ENCODE measurements at places on chromosomes 11 and 22. TPM values are rescaled to one million over a fixed set of nuclear protein-coding genes. Genes with fewer than 3 reads are reported as not detected.

Gene FOLR3
- not detected for total RNA-seq

Gene MUC5AC
- total RNA-seq, result not detected

Gene TRIM48
- not detected for total RNA-seq

Gene TREH
- not detected for total RNA-seq

Gene NRXN2
- 50.4 TPM for total RNA-seq

Gene LRRC10B
- not detected for total RNA-seq

Gene UPK3A
- total RNA-seq, result not detected

Gene EHD1
- total RNA-seq, result 73.5 TPM

DNA sequence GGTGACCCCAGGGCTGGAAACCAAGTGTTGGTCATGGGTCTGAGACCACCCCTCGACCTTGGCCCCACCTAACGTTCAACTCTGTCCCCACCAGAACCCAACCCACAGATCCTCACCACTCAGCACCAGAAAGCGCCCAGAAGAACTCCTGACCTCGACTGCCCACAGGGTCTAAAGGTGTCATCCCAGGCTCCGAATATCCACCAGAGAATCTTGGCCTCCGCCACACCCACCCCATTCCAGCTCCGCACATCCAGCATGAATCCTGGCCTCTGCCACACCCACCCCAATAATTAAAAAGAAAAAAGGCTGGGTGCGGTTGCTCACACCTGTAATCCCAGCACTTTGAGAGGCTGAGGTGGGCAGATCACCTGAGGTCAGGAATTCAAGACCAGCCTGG, 1.3 kb downstream of the CERK start:
- DNase-seq, result no peak

GRCh38 chr11:12448131-12448939, 71.0 kb downstream of the PARVA start:
- DNase-seq, result peak; percentile 82

- peak; percentile 91 for DNase-seq
These were observed 67.9 kb downstream of the YAP1 start for GRCh38 chr11:102177974-102178631.

DNA sequence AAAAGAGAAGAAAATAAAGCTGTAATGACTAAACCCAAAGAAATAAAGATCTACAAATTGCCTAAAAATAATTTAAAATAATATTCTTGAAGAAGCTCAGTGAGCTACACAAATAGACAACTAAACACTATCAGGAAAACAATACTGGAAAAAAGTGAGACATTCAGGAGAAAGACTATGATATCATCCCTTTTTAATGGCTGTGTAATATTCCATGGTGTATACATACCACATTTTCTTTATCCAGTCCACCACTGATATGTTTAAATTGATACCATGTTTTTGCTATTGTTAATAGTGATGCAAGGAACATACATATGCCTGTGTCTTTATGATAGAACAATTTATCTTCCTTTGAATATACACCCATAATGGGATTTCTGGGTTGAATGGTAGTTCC, 13.1 kb upstream of the OR6T1 start:
- DNase-seq, result no peak

DNA sequence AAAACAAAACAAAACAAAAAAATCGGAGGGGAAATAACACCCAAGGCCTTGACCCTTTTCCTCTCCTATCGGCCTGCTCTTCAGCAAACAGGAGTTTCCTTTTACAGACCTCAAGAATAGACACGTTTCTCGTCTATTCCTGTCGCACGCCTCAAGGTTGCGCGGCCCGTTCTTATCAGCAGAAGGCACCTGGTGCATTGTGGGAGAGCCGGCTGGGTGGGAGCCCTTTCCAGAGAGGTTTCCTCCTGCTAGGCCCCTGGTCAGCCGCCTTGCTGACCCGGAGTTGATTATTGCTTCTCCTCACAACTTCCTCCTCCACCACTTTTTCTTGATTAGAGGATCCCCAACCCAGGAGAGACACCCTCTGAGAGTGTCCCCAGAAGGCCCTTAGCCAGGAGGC, 497.3 kb downstream of the MIAT start:
- no peak for DNase-seq

GRCh38 chr11:64868904-64869570, 9.4 kb downstream of the EHD1 start:
- DNase-seq, result peak; percentile 99

- DNase-seq, result peak; percentile 82
These were observed 12.5 kb downstream of the OR5B3 start for GRCh38 chr11:58394195-58394594.

- DNase-seq, result no peak
These were observed 10.2 kb downstream of the KCNJ4 start for GRCh38 chr22:38444783-38445182.

- no peak for DNase-seq
These were observed 19.8 kb downstream of the LRP4 start for GRCh38 chr11:46898396-46899095.

- DNase-seq, result peak; percentile 5
These were observed 228.2 kb upstream of the ZC3H12C start for GRCh38 chr11:109864834-109865547.

DNA sequence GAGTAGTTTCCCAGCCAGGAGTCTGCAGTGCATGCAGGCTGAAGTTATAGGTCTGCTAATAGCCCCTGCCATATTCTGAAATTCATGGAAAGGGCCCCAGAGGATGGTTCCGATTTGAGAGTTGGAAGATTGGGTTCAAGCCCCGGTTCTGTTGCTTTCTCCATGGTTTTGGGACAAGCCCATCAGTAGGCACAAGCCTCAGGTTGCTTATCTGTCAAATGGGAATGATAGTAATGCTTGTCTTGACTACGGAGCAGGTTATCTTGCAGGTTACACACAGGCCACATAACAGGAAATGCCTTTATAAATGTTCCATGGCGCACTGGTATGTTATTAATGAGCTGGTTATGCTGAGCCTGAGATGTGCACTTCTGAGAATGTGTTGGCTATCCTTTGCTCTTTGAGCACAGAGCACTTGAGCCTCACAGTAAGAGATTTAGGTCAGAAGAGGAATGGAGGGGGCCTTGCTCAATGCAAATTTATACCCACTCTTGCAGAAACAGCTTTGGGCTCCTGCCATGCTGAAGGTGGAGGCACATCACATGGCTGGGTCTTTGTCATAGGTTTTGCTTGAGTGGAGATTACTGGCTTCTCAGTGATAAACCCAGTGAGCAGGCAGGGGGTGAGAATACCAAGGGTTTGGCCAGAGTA, 47.1 kb downstream of the ZNRF3 start:
- no peak for DNase-seq

DNA sequence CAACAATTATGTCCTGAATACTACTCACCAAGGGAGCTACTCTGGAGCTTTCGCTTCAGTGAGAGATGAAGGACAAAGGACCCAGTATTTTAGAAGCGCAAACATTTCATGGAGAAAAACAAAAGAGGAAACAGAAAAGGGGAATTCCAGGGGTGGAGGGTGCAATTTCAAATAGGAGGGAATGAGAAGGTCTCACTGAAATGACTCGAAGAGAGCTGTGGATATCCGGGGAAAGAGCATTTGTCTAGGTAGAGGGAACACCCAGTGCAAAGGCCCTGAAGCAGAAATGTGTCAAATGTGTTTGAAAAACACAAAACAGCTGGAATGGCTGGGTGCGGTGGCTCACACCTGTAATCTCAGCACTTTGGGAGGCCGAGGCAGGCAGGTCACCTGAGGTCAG, 2.4 kb downstream of the RPS19BP1 start:
- DNase-seq, result no peak

DNA sequence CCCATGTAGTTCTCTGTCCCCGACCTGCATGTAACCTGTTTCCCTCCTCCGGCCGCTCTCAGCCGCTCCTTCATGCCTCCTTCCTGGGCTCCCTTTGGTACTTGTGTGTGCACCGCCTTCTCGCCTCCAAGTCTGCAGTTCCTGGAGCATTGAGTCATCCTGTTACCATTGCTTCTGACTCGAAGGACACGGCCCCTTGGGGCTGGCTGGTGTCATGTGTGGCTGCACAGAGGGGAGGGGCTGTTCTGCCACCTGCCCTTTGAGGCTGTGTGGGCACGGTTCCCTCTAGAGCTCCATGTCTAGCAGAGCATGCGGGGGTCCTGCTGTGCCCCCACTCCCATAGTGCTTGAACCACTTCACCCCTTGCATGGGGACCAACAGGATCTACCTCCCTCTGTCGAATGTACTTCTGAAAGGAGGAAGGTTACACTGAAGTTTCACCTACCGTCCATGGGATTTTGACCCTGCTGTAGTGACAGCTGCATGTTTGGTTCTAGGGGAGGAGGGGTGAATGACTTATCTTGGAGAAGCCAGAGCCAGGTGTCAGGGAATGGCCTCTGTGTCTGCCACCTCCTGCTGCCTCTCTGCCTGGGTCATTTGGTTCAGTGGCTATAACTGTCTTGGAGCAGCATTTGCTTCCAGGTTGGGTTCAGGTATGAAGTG, 39.6 kb downstream of the BCR start:
- peak; percentile 41 for DNase-seq

DNA sequence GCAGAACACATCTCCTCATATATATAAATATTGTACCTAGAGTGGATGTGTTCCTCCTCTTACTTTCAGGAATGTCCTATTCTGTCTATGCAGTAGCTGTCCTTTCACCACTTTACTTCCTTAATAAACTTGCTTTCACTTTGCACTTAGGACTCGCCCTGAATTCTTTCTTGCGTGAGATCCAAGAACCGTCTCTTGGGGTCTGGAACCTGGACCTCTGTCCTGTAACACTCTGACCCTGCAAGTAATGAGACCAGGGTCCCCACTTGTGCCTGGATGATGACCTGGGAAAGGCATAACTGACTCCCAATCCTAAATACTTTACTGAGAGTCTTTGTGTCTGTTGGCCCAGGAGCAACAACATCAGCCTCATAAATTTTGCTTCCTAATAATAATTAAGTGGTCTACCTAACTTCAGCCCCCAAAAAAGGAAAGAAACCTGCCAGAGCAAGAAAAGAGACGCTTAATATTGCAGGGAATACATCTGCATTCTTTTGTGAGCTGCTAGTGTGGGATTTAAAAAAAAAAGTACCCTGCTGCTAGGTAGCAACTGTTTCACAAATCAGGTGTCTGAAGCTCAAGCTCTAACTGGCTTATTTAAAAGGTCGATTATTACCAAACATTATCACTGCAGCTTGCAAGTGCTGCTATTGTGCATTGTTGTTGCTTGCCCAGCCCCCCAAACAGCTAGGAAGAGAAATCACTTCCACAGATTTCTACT, 69.3 kb downstream of the FAM168A start:
- DNase-seq, result no peak

GRCh38 chr11:71459076-71459766, 6.2 kb downstream of the NADSYN1 start:
- no peak for DNase-seq

- DNase-seq, result no peak
These were observed 13.0 kb downstream of the MUC5B start for GRCh38 chr11:1235901-1236315.

GRCh38 chr11:60951606-60951903, 421 bp downstream of the SLC15A3 start:
- DNase-seq, result no peak

- DNase-seq, result no peak
These were observed 43.5 kb downstream of the ST14 start for GRCh38 chr11:130202818-130203689.

DNA sequence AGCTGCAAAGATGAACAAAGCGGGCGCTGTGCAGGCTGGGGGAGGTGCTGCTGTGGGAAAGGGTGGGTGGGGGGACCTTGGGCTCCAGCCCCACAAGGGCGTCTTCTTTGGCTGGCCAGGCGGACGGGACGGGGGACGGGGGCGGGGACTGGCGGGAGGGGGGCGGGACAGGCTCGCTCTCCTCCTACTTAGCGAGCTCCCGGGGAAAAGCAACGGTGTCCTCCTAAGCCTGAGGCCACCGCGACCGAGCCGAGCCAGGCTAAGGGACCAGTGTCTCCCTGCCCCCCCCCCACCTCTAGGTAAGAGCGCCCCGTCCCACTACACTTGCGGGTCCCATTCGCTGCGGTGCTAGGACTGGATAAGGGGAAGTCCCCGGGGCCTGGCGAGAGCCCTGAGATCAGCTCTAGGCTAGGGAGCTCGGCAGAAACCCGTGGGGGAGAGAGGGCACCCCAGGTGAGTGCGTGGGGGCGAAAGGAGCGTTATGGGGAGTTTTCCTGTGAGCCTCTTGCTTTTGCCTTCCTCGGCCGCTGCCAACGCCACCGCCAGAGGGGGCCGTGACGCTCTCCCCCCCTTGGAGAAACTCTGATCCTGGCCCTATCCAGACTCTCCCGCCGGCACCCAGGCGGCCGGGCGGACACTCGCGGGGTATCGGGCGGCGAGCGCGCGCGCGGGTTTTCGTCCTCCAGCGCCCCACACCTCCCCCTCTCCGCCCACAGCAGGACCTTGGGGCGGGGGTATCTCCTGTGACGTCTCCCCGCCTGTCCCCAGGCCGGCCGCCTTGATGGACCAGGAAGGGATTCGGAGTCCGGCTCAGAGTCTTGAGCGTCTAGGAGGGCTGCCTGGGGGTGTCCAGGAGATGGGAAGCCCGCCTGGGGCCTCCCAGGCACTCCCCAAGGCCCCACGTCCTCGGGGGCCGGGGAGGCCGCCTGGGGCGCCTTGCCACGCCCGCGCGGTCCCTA, at the start of gene PHLDB1:
Gene PHLDB1 (plus strand): TSS at position 215 of the 959 bp plus-strand sequence. CDS start 6,222 bp downstream, outside the sequence.
- peak; percentile 62 for DNase-seq

Measured in LHCN-M2 (cell line).